ENCODE measurements at places on chromosomes 12 and 14.

- DNase-seq: no peak
These were observed 4.7 kb upstream of the CISTR start for GRCh38 chr12:53756300-53757100.

- no peak for DNase-seq
These were observed 210.7 kb upstream of the ATP2B1 start for GRCh38 chr12:89919241-89919906.

GRCh38 chr14:56224229-56224628, 106.0 kb downstream of the PELI2 start:
- no peak for DNase-seq

GRCh38 chr12:123142921-123143735, 7.8 kb downstream of the PITPNM2 start:
- DNase-seq: no peak

- no peak for DNase-seq
These were observed 79.1 kb downstream of the LRIG3 start for GRCh38 chr12:58841058-58841798.

All from stimulated activated CD4-positive, alpha-beta T cell treated with anti-CD3 and anti-CD28 coated beads, Interleukin-4, amount 100 ng/mL, for 1 hour (primary cell).